ENCODE measurements at places on chromosomes 12 and 14.
A peak's percentile ranks its signal among the peaks of the same experiment; 100 is the strongest.

GRCh38 chr12:121649322-121649721 is 20.1 kb downstream of the MORN3 start:
- DNase-seq, result no peak

DNA sequence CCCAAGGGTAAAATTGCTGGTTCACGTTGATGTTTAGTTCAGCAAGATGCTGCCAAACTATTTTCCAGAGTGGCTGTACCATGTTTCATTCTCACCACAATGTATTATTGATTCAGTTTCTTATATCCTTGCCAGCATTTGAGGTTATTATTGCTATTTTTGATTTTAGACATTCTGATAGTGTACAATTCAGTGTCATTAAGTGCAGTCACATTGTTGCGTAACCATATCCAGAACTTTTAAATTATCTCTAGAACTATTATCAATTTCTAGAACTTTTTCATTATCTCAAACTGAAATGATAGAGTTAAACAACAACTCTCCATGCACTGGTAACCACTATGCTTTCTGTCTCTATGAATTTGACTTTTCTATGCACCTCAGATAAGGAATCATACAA is 10.7 kb upstream of the TBC1D15 start:
- DNase-seq, result no peak

DNA sequence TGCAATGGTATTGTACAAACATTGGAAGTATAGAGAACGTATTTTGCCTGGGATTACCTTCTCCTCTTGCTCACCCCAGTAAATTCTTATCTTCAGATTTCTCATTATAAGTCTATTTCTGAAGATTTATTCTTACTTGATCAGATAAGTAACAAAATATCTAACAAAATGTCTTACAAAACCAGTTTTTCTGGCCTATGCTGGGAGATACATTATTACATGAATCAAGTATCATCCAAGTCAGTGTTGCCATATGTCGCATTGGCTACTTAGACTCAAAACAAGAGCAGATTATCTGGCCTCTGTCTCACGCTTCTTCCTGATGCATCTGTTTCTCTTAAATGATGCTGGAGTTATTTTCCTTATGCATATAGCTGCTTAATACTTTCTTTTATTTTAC is 408.5 kb downstream of the CCER1 start:
- no peak for DNase-seq

DNA sequence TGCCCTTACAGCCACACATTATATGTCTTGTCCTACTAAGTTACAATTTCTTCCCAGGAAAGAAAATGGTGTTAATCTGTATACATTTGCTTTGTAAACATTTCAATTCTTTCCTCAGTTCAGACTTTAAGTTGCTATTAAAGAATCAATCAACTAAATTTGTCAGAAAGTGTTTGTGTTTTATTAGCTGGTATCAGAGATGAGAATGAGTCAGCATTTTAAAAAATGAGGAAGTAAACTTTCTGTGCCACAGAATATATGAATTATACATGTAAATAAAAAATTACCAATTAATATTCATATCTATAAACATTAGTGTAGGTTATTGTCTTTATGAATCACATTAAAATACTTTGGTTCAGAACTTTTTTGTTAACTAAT is 82.0 kb downstream of the LMO3 start:
- DNase-seq, result no peak

- DNase-seq, result peak; percentile 74
Observed at GRCh38 chr14:93715279-93715927, 72.9 kb downstream of the PRIMA1 start.

- DNase-seq, result no peak
Observed at GRCh38 chr14:66662374-66662773, 154.4 kb downstream of the GPHN start.

DNA sequence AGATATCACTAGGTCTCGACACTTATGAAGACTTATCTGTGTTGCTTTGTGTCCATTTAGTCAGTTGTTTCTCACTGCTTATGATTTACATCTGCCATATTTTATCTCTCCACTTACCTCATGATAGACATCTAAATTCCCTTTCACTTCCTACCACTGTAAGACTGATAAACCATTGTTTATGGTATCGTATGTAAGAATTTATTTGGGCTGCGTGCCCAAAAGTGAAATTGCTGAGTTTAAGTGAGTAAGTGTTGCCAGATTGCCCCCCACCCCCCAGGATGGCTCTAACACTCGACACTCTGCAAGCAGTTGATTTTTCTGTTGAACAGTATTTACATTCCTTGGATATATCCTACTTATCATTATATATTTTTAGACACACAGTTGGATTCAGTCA is 69.9 kb upstream of the MON2 start:
- DNase-seq, result no peak

DNA sequence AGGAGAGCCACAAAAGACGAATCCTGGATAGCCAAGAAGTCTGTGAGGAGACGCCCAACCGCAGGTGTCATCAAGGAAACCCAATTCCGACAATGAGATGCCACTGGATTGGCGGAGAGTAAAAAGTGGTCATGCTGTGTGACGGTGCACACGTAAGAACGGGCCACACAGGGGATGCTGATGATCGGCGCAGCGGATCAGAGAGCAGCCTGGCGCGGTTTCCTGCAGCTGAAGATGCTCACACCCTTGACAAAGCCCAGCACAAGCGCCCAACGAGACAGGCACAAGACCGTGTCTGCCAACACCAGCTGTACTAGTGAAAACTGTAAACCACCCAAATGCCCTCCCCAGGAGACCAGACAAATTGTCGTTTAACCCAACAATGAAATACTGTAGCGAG is 55.8 kb downstream of the CCDC85C start:
- no peak for DNase-seq

GRCh38 chr12:60830381-60830780 is 1234.6 kb downstream of the SLC16A7 start:
- DNase-seq, result no peak

- no peak for DNase-seq
Observed at GRCh38 chr12:84551373-84551772, 361.2 kb downstream of the SLC6A15 start.

- no peak for DNase-seq
Observed at GRCh38 chr12:86521870-86522269, 265.7 kb upstream of the MGAT4C start.
